ENCODE measurements at places on chromosomes 13 and 19.

- no peak for DNase-seq
These were observed 295.4 kb downstream of the SLITRK6 start for GRCh38 chr13:85503797-85504196.

DNA sequence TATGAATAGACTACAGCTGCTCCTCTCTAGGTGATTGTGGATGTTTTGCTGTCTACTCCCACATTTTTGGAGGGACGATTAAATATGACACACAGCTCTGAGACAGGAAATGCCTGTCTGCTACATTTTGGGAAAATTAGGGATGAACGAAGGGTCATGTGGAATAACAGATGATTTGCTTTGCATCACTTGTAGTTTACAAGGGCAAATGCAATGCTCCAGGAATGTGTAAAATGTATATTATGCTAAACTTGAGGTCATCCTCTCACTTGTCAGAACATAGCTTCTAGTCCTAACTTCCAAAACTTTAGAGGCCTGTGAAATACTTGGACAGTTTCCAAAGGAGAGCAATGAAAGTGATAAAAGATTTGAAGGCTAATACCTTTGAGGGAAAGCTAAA, 284.2 kb upstream of the DACH1 start:
- DNase-seq: no peak

DNA sequence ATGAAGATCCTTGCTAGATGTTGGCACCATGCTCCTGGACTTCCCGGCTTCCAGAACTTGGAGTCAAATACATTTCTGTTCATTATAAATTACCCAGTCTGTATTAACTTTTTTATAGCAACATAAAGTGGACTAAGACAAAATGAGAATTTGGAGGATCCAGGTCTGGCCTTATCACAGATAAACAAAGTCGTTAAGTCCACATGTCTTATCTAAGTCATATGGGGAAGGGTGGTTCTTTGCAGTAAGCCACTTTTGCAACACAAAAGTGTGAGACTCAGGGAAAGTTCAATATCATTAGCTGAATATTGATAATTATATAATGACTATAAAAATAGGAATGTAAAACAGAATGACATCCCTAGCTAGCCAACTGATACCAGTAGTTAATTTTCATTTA, 91.6 kb upstream of the SIAH3 start:
- no peak for DNase-seq

GRCh38 chr13:110853235-110853721, 61.6 kb downstream of the ANKRD10 start:
- DNase-seq: no peak

DNA sequence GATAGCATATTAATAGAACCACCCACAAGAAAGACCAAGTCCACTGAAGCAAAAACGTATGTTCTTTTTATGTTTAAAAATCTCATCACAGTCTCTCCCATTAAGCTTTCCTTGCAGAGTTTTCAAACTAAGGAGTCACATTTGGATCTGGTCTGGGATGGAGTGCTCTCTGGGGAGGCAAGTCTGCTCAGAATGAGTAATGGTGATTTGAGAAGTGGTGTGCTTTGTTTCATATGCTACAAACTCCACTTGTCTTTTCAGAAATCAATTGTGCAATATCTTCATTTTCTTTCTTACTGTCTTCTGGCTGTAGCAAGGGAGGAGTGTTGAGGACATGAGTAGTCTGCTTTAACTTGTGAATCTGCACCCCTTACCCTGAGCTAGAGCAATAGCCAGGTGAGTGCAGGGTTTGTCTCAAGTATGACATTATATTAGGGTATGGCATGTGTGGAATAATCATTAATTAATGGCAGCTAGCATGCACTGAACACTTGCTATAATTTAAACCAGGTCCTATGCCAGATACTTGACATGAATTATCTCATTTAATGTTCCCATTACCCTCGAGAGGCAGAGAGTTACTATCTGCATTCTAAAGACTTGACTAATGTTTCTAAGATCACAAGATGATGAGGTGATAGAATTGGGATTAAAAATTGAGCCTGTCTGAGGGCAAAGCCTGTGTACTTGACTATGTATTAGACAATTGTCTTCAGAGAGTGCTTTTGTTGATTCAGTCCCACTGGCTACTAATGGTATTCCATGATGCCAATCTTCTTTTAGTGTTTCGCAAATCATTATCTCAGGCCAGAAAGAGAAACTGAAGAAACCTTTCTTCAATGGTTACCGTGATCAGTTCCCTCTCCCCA, 171.8 kb downstream of the GPC6 start:
- DNase-seq: no peak

DNA sequence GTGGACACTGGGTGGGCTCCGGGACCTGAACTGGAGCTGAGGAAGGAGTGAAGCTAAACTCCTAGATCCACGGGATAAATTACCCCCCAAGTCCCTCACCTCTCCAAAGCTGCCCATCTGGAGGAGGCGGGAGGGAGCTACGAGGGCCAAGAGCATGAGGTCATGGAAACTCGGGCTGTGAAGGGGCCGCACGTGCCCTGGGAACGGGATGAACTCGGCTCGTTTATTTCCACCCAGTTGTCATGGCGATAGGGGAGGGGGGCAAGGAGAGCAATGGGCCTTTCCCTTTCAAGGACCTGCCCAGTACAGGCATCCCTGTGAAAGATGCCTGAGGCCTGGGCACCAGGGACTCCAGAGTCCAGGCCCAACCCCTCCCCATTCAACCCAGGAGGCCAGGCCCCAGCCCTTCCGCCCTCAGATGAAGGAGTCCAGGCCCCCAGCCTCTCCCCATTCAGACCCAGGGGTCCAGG, 3.8 kb downstream of the PPP1R12C start:
- DNase-seq: no peak

- peak; percentile 58 for DNase-seq
These were observed 17.0 kb upstream of the DOCK9 start for GRCh38 chr13:98994896-98995295.

GRCh38 chr13:21227917-21228316, 51.5 kb downstream of the MRPL57 start:
- no peak for DNase-seq

All from CD4-positive, alpha-beta T cell treated with Interleukin-4 for 4 hours (primary cell).